ENCODE measurements at places on chromosomes 4 and X.

DNA sequence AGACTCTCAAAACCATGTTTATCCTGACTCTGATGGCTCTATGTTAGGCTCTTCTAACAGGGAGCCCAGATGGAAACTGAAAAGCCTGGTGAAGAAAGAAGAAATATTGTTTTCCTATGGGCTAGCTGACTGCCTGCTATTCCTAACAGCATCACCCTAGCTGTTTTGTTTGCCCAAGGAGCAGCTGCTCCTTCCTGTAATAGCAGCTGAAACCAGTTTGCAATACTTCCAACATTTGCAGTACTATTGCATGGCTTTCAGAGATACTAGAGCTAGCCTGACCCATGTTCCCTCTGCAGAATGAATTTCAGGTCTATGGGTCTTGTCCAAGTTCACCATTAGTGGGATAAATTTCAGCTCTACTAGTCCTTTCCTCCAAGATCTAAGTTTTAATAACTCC, 495.2 kb downstream of the INPP4B start:
- no peak for DNase-seq

- no peak for DNase-seq
Measured at GRCh38 chr4:74158466-74159142, 686 bp downstream of the MTHFD2L start.

DNA sequence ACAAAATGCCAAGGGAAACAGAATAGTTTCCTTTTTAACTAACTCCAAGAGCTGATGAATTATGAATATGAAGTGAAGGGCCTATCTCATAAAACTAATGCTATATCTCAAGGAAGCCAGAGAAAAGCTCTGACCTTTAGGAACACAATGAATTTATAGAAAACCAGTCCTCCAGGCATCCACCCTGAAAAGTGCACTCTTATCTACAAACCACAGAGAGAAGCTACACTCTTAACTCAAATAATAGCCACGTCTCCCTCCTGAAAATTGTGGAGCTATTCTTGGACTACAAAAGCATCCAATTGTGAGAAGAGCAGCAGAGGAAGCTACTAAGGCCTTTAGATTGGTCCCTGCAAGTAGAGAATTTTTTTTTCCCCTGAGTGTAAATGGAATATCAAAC, 253.9 kb downstream of the IL15 start:
- no peak for DNase-seq

DNA sequence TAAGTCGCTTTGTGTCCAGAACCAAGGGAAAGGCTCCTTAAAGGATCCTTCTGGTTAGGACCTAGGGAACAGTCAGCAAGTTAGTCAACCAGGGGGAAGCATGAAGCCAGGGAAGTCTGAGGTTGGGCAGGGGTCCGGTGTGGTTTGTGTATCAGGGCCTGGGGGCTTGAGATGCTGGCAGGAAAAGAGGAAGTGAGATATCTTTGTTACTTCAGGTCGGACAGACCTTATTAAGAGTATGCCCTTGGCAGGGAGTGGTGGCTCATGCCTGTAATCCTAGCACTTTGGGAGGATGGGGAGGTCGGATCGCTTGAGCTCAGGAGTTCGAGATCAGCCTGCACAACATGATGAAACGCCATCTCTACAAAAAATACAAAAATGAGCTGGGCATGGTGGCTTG, 52.3 kb upstream of the TRPC5OS start:
- DNase-seq, result no peak

- DNase-seq, result no peak
Measured at GRCh38 chr4:120218981-120219380, 152.3 kb upstream of the MAD2L1 start.
